ENCODE measurements at places on chromosomes 4 and X. TPM values are rescaled to one million over a fixed set of nuclear protein-coding genes. Genes with fewer than 3 reads are reported as not detected.

DNA sequence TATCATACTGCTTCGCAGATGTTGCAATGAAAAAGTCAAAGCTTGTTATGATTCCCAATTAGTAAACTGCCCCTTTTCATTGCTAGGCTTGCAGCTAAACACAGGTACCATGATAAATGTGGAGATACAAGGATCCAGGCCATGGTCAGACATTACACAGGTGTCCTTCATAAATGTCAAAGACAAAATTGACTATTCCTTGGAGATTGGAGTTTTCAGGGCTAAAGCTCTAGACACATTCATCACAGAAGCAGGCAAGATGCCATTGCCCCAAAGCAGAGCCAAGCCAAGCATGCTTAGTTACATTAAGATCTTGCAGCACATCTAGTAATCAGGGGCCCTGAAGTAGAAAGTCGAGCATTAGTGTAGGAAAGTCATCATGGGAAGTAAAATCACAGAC, 111.3 kb upstream of the INTU start:
- DNase-seq: no peak

GRCh38 chr4:76639288-76639687, 204.3 kb downstream of the SHROOM3 start:
- no peak for DNase-seq

GRCh38 chr4:156799121-156799589, 172.4 kb downstream of the PDGFC start:
- no peak for DNase-seq

DNA sequence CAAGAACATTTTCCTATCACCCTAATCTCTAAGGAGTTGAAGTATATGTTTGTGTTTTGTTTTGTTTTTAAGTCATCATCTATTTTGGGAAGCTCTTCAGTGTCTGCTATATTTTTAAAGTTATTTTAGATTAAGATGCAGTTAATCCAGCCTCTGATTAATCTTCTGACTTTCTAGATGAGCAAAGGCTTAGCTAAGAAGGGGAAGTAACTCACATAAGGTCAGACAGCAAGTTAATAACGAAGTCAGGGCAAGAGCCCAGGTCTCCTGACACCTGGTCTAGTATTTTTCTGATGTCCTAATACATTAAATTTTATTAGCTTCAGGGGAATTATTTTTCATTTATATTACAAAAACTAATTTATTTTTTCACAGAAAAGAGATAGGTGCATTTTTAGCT, 168.5 kb downstream of the SOWAHB start:
- DNase-seq: no peak

The ETDC gene
- total RNA-seq: not detected

DNA sequence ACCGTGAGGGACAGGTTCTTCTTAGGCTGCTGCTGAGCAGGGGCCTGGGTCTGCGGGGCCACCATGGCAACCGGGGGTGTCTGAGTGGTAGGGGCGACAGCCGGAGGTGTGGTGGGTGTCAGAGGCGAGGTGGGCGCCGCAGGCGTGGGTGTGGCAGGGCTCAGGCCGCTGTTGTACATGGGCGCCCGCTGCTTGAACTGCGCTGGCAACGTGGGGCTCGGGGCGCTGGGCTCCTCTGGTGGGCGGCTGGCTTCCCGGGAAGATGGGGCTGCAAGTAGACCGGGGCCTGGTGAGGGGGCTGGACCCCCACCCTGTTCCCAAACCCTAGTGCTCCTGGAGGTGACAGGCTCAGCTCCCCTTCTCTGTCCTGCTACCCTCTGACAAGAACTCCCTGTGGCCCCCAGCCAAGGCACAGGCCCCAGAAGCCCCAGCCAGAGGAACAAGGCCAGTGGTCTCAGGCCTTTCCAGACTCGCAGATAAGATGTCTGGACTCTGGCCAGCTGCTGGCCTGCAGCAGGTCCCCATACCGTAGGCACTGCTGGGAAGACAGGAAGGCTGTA, 24.8 kb downstream of the NELFA start:
- DNase-seq: no peak

DNA sequence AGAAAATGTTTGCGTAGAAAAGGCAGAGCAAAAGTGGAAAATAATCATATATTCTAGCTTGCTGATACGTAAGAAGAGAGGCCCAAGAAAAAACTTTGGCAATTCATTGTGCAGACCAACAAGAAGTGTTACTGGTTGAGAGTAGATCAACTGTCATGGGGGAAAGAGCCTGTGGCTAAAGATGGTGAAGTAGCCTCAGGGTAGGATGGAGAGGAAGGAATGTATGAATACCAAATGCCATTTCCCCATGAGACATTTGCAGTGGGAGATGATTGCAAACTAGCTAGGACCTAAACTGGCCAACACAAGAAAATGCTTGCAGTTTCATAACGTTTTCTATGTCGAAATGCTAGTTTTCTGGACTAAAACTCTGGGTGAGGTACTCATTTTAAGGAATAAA, 47.7 kb upstream of the ADGRL3 start:
- DNase-seq: no peak

The BCOR gene
- total RNA-seq: 79.4 TPM

- no peak for DNase-seq
These were observed 11.2 kb downstream of the MEPE start for GRCh38 chr4:87843936-87844335.

- DNase-seq: no peak
These were observed 35.7 kb downstream of the FRAS1 start for GRCh38 chr4:78092850-78093249.

DNA sequence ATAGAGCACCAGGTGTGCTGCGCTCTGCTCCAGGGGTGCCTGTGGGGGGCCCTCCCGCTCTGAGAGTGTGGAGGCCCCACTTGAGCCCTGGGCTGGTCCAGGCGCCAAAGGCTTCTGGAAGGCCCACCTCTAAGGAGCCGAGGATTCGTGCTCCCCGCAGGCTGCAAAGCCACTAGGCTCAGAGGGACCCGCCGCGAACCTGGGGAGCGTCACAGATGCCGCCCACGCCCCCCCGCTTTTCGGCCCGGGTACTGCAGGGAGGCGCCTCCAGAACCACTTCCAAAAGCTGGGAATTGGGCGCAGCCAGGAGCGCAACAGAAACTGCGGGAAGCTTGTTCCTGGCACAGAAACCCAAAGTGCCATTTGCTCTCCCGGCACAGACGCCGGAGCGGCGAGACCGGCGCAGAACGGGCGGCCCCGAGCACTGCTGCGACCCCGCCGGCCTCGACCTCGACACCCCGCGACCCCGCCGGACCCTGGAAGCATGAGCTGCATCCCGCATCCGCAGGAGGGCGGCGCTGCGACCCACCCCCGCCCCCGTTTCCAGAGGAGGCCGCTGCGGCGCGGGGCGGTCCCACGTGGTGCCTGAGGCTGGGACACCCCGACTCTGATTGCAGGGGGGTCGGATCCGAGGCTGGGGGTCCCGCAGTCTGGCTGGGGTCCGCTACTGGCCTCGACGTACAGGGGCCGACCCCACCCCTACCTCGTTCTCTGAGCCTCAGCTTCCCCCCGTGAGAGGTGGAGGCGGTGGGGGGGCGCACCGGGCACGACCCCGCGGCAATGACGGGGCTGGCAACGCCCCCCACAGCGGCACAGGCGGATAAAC, 30.8 kb downstream of the CPLX1 start:
- no peak for DNase-seq

GRCh38 chr4:2333356-2333841, 71.5 kb upstream of the MXD4 start:
- DNase-seq: no peak

DNA sequence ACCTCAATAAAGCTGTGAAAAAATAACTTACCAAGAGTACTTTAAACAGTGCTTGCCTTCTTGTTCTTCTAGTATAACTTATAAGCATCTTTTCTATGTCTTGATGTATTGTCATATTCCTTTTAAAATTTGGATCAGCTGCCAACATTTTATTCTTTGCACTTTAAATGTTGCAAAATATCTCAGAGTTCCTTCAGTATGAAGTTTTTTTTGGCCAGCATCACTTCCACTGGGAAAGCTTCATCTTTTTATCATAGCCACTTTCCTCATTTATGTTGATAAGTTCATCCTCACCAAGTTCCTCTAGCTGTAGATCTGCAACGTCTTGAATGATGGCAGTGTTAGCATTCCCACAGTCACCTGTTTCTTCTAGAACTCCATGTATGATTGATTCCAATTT, 24.2 kb downstream of the CXorf58 start:
- no peak for DNase-seq

DNA sequence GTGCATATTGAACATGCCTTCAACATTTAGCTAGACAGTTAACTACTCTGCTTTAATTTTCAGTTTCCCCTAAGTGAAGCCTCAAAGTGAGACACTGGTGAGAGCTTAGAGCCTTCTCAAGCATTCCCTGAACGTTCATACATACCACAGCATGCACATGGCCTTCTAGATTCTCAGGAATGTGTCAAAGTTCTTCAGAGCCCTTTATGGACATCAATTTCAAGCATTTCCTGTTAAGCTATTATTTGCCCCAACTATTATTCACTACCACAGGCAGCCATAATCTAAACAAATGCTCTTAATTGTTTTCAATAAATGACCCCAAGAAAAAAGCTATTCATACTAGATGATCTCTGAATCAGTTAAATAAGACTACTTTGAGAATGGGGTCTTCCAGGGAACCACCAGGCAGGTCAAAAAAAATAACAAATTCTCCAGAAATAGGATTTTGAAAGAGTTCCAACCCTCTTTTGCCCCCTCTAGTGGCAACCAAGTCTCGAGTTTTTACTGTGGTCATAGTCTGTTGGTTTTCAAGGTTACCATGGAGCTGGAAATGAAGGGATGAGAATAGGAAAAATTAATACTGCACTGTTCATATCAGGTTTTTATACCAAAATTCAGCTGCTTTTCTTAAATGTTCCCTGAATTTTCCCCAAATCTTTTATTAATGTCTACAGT, 235.4 kb downstream of the RAB28 start:
- DNase-seq: no peak

DNA sequence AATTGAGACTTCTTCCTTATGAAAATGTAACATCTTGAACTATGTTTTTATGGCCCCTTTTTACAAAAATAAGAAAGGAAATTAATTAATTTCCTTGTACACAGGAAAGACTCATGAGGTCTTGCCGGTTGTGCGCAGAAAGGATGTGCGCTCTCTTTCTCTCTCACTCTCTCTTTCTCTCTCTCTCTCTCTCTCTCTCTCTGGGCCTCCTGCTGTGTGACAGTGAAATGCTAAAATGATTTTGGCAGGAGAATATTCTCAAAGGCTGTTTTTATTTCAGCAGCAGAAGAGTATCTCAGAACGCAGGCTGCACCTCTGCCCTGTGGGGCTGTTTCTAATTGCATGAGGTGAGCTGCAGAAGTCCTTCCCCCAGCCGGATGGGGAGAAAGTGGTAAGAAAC, 349.0 kb downstream of the MID1IP1 start:
- DNase-seq: no peak

DNA sequence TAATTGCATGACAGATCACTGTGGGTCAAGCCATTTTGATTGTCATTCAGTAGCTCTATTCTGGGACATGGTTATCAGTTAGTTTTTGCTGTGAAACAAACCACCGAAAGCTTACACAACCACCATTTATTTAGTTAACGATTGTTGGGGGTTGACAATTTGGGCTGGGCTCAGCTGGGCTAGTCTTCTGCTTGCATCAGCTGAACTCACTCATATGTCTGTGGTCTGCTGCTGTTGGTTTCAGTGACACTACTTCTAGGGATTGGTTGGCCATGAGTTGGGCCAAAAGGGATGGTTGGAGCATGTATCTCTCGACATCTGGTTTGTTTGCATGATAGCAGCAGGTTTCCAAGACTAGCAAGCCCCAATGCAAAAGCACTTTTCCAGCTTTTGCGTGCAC, 5.3 kb upstream of the SMIM10 start:
- DNase-seq: no peak

DNA sequence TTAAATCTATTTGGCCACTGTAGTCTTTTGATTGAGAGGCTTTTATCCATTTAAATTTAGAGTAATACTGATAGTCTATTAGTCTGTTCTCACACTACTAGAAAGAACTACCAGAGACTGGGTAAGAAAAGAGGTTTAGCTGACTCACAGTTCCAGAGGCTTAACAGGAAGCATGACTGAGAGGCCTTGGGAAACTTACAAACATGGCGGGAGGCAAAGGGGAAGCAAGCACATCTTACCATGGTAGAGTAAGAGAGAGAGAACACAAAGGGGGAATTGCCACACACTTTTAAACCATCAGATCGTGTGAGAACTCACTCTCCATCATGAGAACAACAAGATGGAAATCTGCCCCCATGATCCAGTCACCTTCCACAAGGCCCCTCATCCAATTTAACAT, 410.9 kb downstream of the PDGFC start:
- no peak for DNase-seq

- no peak for DNase-seq
These were observed 101.2 kb downstream of the SMIM20 start for GRCh38 chr4:26015133-26015651.

- DNase-seq: no peak
These were observed 71.7 kb downstream of the IDS start for GRCh38 chrX:149433451-149433850.

- DNase-seq: no peak
These were observed 52.9 kb downstream of the CCNG2 start for GRCh38 chr4:77209936-77210335.

GRCh38 chr4:55610381-55610780, 18.3 kb upstream of the PDCL2 start:
- DNase-seq: no peak

GRCh38 chr4:148795156-148795864, 353.1 kb upstream of the NR3C2 start:
- DNase-seq: no peak

DNA sequence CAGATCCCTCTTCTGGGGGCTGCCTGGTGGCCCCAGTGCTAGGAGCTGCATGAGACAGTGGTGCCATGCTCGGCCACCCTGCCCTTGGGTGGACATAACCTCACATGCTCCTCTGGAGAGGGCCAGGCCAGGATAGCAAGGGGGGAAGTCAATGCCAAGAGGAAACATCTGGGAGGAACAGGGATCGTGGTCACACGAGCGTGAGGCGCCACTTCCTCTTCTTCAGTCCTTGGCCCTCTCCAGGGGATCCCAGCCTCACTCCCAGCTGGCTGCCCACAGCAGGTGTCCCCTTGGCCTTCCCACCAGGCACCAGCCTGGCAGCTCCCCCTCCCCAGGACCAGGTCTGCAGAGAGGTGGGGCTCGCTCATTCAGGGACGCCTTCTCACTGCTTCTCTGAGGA, 28.6 kb downstream of the TBC1D14 start:
- no peak for DNase-seq

DNA sequence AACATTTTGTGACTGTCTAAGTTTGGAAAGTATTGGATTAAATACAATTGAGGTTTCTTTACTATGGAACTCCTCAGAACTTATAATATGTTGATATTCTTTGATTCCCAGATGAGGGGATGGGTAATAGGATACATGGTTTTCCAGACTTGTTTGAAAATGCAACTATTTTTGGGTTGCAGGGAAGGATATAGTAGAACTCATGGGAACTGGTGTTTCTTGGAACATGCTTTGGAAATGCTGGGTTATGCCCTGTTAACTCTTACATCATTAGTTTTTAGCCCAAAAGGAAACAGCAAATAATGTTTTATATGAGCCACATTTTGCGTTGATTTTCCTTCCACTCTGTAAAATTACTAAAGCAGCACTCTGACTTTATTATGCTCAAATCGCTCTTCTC, 41.9 kb downstream of the HPF1 start:
- DNase-seq: no peak

DNA sequence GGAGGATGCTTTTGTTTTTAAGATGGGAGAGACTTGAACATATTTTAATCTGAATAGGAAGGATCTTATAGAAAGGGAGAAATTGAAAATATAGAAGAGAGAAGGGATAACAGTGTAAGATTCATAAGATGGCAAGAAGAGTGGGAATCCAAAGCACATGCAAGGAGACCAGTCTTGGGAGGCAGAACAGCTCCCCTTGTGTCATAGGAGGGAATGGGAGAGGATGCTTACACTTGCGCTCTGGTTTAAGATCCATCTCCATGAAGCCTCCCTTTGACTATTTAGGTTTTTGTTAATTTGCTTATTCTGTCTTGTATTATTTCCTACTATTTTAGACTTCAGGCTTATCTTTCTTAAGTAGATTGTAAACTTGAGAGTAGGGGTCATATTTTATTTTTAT, 42.7 kb downstream of the KIF4A start:
- DNase-seq: no peak

All from hematopoietic multipotent progenitor cell (in vitro differentiated cells).